ENCODE measurements at places on chromosomes 7 and 10. TPM values are rescaled to one million over a fixed set of nuclear protein-coding genes. Genes with fewer than 3 reads are reported as not detected.

EPO gene
- total RNA-seq, result not detected

KLF14 gene
- total RNA-seq, result not detected

THAP5 gene
- total RNA-seq, result 26.3 TPM

SPDYE2B gene
- total RNA-seq, result not detected

HIPK2 gene
- total RNA-seq, result 64.3 TPM

SLC26A5 gene
- 1.9 TPM for total RNA-seq

TACR2 gene
- 0.90 TPM for total RNA-seq

FZD1 gene
- 25.7 TPM for total RNA-seq

TSPAN13 gene
- 185 TPM for total RNA-seq

UPK3BL2 gene
- 19.3 TPM for total RNA-seq

CDNF gene
- total RNA-seq, result 0.61 TPM

CCL24 gene
- total RNA-seq, result 4.8 TPM

GOLGA7B gene
- 0.98 TPM for total RNA-seq

TRA2A gene
- 71.6 TPM for total RNA-seq

SPDYE3 gene
- total RNA-seq, result not detected

SPDYE16 gene
- total RNA-seq, result 0.90 TPM

GJD4 gene
- not detected for total RNA-seq

TDRD1 gene
- total RNA-seq, result 0.14 TPM

ZC3HAV1L gene
- 6.4 TPM for total RNA-seq

ACTL6B gene
- total RNA-seq, result not detected

AHR gene
- 118 TPM for total RNA-seq

SEMA4G gene
- total RNA-seq, result 6.7 TPM

FAM131B gene
- total RNA-seq, result 0.90 TPM

DNAJC9 gene
- 12.4 TPM for total RNA-seq

PPA1 gene
- total RNA-seq, result 175 TPM

LEP gene
- not detected for total RNA-seq

ZNF804B gene
- total RNA-seq, result not detected

NPTX2 gene
- total RNA-seq, result 2.1 TPM

CACNB2 gene
- total RNA-seq, result 4.2 TPM

SPDYE9 gene
- total RNA-seq, result not detected

SAP25 gene
- total RNA-seq, result 6.4 TPM

CRTAC1 gene
- total RNA-seq, result 128 TPM

HMX2 gene
- total RNA-seq, result not detected

WDFY4 gene
- total RNA-seq, result 26.5 TPM

PKD2L1 gene
- total RNA-seq, result 2.1 TPM

ZNF32 gene
- total RNA-seq, result 32.3 TPM

AKR1C1 gene
- 42.0 TPM for total RNA-seq

H2BK1 gene
- not detected for total RNA-seq

SLC25A40 gene
- total RNA-seq, result 32.2 TPM

ANKRD30A gene
- total RNA-seq, result 0.12 TPM

SPDYE8 gene
- not detected for total RNA-seq

PLAC9 gene
- 24.1 TPM for total RNA-seq

OR13A1 gene
- total RNA-seq, result not detected

ANXA8 gene
- 39.5 TPM for total RNA-seq

ACSM6 gene
- total RNA-seq, result not detected

DPYSL4 gene
- 1.7 TPM for total RNA-seq

WDR86 gene
- 1.3 TPM for total RNA-seq

GRM3 gene
- not detected for total RNA-seq

ASCC1 gene
- total RNA-seq, result 27.4 TPM

SH2B2 gene
- 13.2 TPM for total RNA-seq

PSPH gene
- 10.1 TPM for total RNA-seq

DRGX gene
- total RNA-seq, result not detected

COL1A2 gene
- 321 TPM for total RNA-seq

ANKRD16 gene
- 4.6 TPM for total RNA-seq

EPHB6 gene
- total RNA-seq, result 12.8 TPM

Data from upper lobe of right lung (tissue), 1 donor.